ENCODE measurements at places on chromosomes 1 and 21. TPM values are rescaled to one million over a fixed set of nuclear protein-coding genes. Genes with fewer than 3 reads are reported as not detected.

The SPRR3 gene
- not detected for total RNA-seq

The KCNA3 gene
- 0.96 TPM for total RNA-seq

The ARF1 gene
- 292 TPM for total RNA-seq

The FAM163A gene
- not detected for total RNA-seq

The PRELP gene
- 132 TPM for total RNA-seq

The DRAXIN gene
- 0.15 TPM for total RNA-seq

The MIXL1 gene
- total RNA-seq = not detected

The SFN gene
- not detected for total RNA-seq

The ESPN gene
- not detected for total RNA-seq

The CAMK1G gene
- total RNA-seq = not detected

The RSPH1 gene
- total RNA-seq = 2.3 TPM

The NECTIN4 gene
- total RNA-seq = not detected

The CFHR4 gene
- total RNA-seq = not detected

The DENND2D gene
- total RNA-seq = 27.7 TPM

The XKR8 gene
- total RNA-seq = 4.2 TPM

The RGS1 gene
- 189 TPM for total RNA-seq

The IL12RB2 gene
- total RNA-seq = 5.1 TPM

The LY9 gene
- 1.1 TPM for total RNA-seq

Measured in breast epithelium (tissue), 4 donors.